ENCODE measurements at places on chromosomes 5 and 9. TPM values are rescaled to one million over a fixed set of nuclear protein-coding genes. Genes with fewer than 3 reads are reported as not detected.

The KCNIP1 gene
- total RNA-seq = not detected

The MZB1 gene
- 0.70 TPM for total RNA-seq

The OXCT1 gene
- 32.8 TPM for total RNA-seq

GRCh38 chr5:37554405-37554739, 175.3 kb downstream of the WDR70 start:
- no peak overlapping the region for H3K4me3 ChIP-seq
- no peak overlapping the region for H3K27ac ChIP-seq
- H3K4me1 ChIP-seq = no peaks in the 10 kb centered on the region
- DNase-seq = no peak
- H3K27me3 ChIP-seq = no peaks in the 10 kb centered on the region
- H3K36me3 ChIP-seq = no peaks in the 10 kb centered on the region

DNA sequence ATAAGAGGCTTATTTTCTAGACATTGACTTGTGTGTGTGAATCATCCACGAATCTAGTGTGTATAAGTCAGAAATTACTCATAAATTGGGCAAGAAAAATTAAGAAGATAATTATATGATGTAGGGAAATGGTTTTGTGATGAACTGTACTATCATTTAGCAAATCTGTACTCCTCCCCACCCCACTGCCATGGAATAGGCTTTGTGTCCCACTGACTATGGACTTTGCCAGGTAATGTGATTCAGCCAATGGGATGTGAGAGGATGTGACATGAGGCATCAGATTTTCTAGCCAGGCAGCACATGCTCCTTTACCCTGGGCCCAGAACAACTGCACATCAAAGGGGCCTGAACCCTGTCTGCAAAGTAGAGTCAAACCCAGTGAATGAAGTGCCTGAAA, 406.6 kb downstream of the CTNND2 start:
- H3K4me1 ChIP-seq = no peaks in the 10 kb centered on the region
- no peaks in the 10 kb centered on the region for H3K36me3 ChIP-seq
- H3K27me3 ChIP-seq = no peaks in the 10 kb centered on the region
- no peak overlapping the region for H3K27ac ChIP-seq
- DNase-seq = no peak
- no peak overlapping the region for H3K4me3 ChIP-seq

- no peaks in the 10 kb centered on the region for H3K4me1 ChIP-seq
- no peak overlapping the region for H3K27ac ChIP-seq
- H3K36me3 ChIP-seq = no peaks in the 10 kb centered on the region
These were observed 137.4 kb upstream of the PRR16 start for GRCh38 chr5:120326651-120327050.
